Inflammatory macrophage treated with lipopolysaccharide for 4 hours (primary cell): ENCODE measurements at places on chromosomes 7 and 10.

- no peak for DNase-seq
These were observed 27.4 kb upstream of the POU6F2 start for GRCh38 chr7:38950309-38950708.

DNA sequence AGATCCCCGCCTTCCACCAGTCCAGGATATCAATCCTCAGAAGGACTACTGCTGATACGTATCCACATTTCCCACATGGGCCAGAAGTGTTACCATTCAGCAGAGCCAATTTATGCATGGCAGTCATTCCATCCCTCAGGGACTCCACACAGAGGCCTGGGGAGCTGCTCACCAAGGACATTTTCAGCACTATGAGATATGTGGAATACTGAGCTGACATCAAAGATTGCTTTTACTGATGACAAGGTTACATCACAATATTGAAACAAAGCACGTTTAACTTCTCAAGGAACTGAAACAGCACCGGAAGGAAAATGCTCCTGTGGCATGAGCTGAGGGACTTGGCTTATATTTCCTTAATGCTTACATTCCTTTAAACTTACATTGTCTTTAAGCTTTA lies 335.1 kb downstream of the BMPER start:
- no peak for DNase-seq

DNA sequence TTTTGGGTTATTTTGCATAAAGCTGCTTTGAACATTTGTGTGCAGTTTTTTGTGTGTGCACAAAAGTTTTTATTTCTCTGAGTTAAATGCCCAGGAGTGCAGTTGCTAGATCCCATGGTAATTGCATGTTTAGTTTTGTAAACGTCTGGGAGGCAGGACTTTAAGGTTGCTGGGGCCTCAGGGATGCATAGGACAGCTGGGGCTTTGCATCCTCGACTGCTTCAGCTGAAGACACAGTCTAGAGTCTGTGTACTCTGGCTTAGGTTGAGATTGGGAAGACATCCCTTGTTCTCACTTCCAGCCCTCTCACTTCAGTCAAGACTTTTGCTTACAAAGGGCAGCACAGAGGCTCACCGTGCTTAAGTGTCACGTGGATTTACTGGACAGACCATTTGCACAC lies 94.5 kb upstream of the INSYN2A start:
- no peak for DNase-seq

DNA sequence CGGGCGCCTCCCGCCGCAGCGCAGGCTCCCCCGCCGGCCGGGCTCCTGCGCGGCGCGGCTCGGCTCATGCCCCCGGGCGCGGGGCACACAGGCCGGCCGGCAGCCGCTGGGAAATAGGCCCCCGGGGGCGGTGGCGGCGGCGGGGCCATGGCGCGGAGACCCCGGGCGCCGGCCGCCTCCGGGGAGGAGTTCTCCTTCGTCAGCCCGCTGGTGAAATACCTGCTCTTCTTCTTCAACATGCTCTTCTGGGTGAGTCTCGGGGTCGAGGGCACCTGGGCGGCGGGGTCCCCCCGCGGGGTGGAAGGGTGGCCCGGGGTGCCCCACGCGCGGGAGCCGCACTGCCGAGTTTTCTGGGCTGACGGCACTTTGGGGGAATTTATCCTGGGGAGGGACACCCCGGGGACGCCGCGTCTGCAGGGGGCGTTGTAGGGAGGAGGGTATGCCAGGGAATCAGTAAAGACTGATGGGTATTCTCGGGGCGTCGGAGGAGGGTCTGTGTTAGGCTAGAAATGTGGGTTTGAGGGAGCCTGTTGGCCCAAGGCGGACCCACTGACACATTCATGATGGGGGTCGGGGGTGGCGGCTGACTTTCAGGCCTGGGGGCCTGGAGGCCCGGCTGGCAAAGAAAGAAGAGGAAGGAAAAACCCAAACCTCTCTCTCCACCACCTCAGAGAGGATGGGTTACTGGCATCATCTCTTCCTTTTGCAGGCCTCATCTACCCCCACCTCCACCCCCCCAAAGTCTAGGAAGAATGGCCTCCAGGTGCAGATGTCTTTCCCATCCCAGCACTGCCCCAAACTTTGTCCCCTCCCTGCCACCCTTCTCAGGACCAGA lies 544 bp downstream of the TSPAN33 start:
- no peak for DNase-seq

GRCh38 chr10:5068274-5068984 lies 25.8 kb upstream of the AKR1C3 start:
- DNase-seq = no peak

GRCh38 chr7:137674551-137675409 lies 172.0 kb downstream of the DGKI start:
- peak; percentile 86 for DNase-seq

- no peak for DNase-seq
These were observed 23.2 kb downstream of the ABCB4 start for GRCh38 chr7:87452279-87452678.

DNA sequence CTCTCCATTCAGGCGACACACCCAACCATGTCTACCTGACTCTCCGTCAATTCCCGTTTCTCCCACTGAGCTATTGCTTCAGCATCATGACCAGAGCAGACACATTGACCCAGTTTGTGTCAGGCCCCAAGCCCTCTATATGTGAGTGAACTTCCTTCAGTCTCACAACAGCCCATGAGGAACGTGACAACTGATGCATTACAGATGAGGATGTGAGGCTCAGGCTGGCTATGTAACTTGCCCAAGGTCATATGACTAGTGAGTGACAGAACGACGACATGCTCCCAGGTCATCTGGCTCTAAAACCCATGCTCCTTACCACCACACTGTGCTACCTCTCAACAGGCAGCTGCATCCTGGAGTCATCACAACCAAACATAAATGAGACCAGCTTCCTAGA lies 3.7 kb downstream of the TMEM140 start:
- peak; percentile 95 for DNase-seq

DNA sequence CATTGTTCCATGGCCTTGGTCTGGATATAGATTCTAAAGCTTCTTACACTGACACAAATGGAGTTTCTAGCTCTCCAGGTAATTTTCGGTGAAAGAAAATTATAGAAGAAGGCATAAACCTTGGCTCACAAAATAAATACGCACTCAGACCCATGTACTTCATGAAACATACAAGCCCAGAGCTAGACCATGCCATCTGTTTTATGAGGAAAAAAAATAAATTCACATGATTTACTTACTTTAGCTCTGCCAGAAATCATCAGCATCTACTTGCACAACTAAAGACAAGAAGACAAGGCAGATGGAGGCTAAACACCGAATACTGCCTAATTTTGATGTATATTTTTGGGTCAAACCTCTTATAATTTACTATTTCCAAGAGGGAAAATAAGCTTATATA lies 197.4 kb upstream of the KLF14 start:
- DNase-seq = no peak

GRCh38 chr7:30224511-30225062 lies 59.8 kb upstream of the ZNRF2 start:
- DNase-seq = peak; percentile 99

GRCh38 chr10:77649333-77650331 lies 12.0 kb upstream of the KCNMA1 start:
- DNase-seq = no peak

DNA sequence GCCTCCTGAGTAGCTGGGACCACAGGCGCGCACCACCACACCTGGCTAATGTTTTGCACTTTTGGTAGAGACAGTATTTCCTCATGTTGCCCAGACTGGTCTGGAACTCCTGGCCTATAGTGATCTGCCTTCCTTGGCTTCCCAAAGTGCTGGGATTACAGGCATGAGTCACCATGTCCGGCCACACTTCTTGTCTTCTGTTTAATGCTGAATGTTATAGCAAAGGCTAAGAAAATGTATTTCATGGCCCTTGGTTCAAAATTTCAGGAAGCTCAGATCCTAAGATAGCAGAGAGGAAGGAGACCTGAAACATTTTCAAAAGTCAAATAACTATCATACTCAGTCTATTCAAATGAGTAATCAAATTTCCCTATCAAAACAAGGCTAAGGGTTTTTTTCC lies 229.6 kb downstream of the BAMBI start:
- no peak for DNase-seq

DNA sequence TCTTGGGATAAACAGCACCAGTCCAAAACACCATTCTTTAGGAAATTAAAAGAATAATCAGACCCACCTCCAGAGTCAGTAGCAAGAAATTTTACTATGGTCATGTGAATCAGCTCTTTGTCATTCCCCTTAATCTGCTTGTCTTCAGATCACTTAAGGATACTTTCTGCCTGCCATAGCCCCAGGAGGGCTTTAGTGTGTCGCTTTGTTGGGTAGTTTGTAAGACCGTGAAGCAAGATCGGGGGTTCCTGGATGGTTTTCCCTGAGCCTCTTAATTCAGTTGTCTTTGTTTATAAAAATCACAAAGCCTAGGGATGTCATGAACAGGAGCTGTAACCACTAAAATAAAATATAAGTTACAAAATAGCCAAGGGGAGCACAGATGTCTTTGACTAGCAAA lies 223.6 kb downstream of the RELN start:
- DNase-seq = no peak

DNA sequence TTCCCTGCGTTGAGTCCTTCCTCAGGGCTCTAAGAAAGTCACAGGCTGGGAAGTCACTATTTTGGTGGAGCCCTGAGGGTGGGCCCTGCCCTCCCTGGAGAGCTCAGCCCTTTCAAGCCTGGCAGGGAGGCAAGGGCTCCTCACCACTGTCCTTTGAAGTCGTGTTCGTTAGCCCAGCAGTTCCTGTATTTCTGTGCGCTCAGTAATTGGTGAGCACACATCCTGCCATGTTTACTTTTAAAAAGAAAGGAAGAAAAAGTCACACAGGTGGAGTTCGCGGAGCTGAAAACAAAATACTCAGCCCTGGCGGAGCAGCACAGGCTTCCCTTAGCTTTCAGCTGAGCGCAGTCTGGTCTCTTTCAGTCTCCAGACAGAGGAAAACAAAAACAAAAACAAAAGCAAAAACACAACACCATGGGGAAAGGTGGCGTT lies 37.1 kb downstream of the PRKCQ start:
- no peak for DNase-seq

DNA sequence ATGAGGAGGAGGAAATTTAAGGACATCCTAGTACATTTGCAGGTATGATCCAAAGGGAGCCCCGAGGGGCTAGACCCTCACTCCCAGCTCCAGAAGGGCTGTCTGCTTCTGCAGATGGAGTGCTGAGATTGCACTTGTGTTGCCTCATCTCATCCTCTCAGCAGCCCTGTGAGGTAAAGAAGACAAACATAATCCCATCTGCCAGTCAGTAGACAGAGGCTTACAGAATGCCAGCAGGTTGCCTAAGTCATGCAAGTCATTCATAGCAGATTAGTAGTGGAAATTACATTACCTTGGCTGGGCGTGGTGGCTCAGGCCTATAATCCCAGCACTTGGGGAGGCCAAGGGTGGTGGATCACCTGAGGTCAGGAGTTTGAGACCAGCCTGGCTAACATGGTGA lies 45.4 kb downstream of the BLVRA start:
- DNase-seq = no peak

DNA sequence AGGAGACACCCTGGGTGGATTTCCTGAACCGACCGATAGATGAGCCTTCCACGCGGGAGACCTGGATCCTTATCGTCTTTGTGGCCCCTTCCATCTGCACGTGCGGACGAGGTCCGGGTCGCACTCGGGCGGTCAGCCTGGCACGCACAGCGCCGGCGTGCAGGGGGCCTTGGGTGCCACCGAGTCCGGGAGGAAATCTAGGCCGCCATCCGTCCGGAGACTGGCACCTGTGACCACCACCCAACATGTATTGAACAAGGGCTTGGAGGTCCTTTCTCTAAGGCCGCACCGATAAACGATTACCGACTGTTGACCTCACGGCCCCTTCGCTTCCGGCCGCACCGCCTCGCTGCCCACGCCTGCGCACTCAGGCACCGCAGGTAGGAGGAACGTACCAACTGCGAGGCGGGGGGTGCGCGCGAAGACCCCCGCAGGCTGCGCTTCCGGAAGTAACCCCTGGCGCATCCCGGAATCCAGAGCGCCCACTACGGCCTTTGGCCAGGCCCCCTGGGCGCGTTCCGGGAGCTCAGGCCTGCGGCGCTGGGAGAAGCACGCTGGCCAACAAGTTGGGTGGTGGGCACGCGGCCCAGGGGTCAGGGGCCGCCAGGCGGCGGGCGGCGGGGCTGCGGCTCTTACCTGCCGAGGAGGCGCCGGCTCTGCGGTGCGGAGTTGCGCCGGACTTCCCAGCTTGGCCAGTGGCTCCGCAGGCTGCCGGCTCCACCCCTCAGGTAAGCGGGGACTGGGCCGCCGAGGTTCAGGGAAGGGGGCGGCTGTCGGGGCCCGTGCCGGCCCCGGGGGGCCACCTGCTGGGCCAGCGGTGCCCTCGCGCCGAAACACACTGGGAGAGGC lies at the start of the genes ACTR3C and LRRC61:
Gene ACTR3C, minus strand, starts transcription at position 713 of the 849 bp plus-strand sequence. CDS start 28,249 bp downstream, outside the sequence.
Gene LRRC61, plus strand, starts transcription at position 523 of the 849 bp plus-strand sequence. CDS start 13,507 bp downstream, outside the sequence.
- DNase-seq = peak; percentile 10

GRCh38 chr7:131502810-131503508 lies 53.5 kb downstream of the PODXL start:
- DNase-seq = no peak

- DNase-seq = no peak
These were observed 158.9 kb upstream of the GPR26 start for GRCh38 chr10:123507298-123507697.

DNA sequence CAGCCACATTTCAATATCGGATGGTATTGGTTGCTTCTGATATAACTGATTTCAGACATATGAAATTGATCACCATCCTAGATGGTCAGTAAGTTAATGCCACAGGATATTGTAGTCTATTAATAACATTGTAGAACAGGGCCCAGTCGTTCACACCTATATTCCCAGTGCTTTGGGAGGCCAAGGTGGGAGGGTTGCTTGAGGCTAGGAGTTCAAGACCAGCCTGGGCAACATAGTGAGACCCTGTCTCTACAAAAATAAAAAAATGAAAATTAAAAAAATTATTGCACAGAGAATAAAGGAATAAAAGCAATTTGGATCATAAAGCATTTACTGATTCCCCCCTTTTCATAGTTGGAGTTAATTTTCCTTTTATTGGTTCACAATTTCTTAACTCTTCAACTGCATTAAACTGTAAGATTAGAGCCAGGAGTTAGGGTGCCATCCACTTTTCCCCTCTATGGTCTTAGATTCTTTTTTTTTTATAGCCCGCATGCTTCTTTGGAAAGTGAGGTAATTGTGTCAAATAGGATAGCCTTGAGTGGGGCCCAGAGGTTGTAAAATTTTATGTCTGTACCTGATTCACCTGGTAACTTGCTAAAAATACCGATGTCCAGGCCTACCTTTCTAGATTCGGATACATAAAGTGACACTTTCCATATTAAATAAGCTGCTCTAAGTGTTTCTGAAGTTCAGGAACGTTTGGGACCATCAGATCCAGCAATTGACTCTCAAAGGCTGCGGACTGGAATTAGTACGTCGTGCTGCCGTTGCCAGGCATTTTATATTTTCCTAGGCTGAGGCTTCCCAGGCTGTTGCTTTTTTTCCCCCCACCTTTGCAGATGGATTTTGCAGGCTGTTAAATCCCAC lies 24.7 kb downstream of the ADK start:
- DNase-seq = no peak

GRCh38 chr10:30893208-30893607 lies 138.5 kb downstream of the ZNF438 start:
- peak; percentile 18 for DNase-seq

- no peak for DNase-seq
These were observed 205.8 kb upstream of the HDAC9 start for GRCh38 chr7:18289788-18290187.

- DNase-seq = no peak
These were observed 54.4 kb downstream of the ZNF503 start for GRCh38 chr10:75347186-75347585.
